Stimulated activated CD4-positive, alpha-beta T cell treated with anti-CD3 and anti-CD28 coated beads, Interleukin-12 subunit alpha, Interleukin-12 subunit beta, amount 100 ng/mL, for 24 hours (primary cell): ENCODE measurements at places on chromosomes 7 and 10.
A peak's percentile ranks its signal among the peaks of the same experiment; 100 is the strongest.

- DNase-seq: no peak
These were observed at the start of gene TMEM229A for GRCh38 chr7:124032369-124033094. Gene TMEM229A (minus strand): TSS chr7:124033067. CDS start chr7:124033003, 64 bp downstream.

- no peak for DNase-seq
These were observed 567.6 kb downstream of the GRM8 start for GRCh38 chr7:126685018-126685573.

GRCh38 chr7:112233048-112233697 is 26.7 kb downstream of the ZNF277 start:
- DNase-seq: no peak

- no peak for DNase-seq
These were observed 16.2 kb upstream of the PAX2 start for GRCh38 chr10:100728928-100729861.

DNA sequence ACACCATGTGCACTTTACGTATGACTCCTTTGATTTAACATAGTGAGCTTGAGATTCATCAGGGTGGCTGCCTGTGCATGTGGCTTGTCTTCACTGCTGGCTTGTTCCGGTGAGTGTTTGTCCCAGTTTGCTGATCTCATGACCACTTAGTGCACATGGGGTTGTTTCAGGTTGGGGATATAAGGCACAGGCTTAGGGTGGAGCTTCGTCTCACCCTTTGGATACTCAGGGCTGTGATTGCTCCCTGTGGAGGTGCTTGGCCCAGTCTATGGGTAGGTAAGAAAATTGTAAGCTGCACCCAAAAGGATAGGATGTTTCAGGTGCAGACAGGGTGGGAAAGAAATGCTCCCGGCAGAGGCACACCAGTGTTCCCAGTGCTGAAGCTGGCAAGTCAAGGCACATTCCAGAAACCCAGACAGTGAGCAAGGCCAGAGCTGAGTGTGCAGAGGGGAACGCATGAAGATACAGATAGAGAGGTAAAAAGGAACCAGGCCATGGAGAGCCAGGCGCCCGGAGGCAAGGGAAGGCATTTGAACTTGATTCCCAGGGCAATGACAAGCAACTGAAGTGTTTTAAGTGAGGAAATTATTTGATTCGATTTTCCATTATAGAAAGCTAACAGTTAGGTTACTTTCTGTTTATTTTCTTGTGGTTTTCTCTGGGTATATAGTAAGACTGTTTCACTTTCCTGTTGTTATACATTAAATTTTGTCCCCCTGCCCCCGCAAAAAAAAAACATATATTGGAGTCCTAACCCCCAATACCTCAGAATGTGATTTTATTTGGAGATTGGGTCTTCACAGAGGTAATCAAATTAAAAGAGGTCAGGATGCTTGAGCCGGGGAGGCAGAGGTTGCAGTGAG is 289.8 kb upstream of the KLF6 start:
- DNase-seq: no peak

DNA sequence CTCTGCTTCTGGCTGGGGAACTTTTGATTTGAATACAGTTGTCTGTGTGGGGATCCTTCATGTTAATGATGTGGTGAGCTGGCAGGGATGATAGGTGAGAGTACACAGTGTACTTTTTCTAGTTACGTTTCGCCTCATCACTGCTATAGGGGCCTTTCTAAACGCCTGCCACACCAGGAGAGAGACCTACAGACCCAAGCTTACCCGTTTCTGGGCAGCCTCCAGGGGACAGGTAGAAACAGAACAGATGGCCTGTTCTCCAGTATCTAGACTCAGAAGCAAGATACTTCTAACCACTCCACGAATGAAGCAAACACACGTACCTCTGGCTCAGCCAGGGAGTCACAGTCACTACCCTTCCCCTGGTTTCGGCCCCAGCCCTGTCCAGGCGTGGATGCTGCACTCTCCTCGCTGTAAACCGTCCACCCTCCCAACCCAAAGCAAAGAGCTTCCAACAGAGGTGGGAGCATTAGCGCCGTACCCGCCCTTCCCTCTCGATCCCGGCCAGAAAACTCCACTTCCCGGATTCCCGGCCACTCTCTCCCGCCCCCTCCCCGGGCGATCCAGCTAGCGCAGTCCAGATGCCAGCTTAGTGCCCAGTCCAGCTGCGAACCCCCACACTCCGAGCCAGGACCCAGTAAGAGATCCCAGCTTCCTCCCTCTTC is 1.2 kb downstream of the CCDC6 start:
- peak; percentile 37 for DNase-seq

DNA sequence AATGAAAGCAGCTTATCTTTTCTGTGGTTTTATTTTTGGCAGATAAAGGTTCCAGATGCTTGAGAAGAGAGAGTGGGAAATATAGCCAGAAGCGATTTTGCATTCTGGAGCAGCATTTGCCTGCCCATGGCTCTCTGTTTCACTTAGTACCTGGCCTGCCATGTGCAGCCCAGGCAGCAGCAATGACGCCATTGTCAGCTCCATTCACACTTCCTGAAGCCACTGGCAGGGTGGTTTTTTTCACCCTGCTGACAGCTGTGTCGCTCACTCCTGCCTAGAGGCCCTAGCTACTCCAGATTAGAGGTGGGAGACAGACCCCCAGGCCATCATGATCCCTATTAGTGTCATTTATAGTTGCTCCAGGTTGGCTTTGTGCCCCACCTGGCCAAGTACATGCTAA is 30.1 kb upstream of the NEUROD6 start:
- DNase-seq: no peak

DNA sequence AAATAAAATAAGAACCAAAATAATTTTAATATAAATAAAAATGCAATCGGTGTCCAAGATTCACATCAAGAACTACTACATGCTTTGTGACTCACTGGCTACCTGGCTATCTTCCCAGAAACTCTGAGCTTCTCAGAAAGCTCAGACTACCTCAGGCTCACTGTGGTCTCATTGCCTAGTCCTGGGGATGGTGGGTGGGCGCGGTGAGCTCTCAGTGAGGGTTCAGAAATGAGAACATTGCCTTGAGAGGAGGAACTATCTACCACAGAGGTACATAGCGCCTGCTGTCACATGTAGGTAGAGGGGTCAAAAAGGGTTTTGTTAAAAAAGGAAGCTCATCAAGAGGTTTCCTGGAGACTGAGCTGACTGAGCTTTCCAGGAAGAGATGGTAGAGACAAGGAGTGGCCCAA is 108.0 kb downstream of the WDFY4 start:
- no peak for DNase-seq

DNA sequence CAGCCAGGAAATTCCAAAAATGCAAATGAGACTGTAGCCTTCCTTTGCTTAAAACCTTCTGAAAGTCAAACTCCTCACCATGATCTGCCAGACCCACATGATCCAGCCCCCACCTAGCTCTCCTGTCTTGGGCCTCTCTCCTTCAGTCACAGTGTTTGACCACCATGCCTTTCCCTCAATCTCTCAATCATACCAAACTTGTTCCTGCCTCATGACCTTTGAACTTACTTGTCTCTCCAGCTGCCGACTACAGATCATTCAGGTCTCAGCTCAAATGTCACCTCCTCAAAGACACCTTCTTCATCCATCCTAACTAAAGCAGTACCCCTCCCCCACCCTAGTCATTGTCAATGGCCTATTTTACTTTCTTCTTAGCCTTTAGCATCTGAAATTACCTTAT is 9.3 kb upstream of the ADD3 start:
- DNase-seq: no peak

DNA sequence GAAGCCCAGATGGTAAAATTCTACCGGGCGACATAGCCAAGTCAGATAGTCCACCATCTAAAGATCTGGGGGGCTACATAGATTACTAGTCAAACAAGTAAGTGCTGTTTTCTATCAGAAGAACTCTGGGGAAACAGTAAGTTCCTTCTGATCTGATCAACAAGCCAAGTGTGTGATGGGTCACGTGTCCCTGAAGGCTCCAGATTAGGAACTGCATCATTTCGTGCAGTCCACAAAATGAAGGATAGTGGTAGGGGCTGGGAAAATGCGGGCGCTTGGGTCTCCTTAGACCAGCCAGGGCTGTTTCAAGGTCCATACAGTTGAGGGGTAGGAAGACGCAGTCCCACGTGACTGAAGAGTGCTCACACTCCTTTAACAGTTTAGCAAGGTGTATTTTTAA is 1.8 kb upstream of the CHN2 start:
- no peak for DNase-seq

- no peak for DNase-seq
These were observed 217.1 kb downstream of the PHTF2 start for GRCh38 chr7:78015574-78016260.

DNA sequence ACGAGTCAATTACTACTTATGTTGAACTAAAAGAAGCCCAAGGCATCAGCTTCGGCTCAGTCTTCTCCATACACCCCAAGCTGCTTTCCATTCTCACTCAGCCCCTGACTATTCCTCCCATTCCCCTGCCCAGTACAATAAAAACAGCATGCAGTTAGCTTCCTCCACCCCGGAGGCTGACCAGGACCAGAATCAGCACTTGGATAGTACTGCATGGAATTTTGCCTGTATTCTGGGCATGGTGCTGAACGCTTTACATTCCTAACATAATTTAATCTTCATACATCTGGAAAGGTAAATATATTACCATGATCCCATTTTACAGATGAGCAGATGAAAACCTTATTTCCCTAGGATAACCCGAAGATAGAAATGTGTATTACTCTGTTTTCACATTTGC is 7.5 kb upstream of the PODXL start:
- no peak for DNase-seq

DNA sequence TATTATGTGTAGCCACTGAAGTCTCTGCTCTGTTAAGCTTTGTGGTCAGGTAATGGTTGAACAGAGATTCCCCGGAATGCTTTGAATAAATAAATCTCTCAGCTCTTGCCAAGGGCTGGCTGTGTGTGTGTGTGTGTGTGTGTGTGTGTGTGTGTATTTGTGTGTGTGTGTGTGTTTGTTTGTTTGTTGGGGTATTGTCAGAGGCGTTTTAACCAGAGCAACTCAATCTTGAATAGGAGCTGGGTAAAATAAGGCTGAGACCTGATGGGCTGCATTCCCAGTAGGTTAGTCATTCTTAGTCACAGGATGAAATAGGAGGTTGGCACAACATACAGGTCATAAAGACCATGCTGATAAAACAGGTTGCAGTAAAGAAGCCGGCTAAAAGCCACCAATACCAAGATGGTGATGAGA is 256.2 kb upstream of the CACNA2D1 start:
- DNase-seq: no peak

DNA sequence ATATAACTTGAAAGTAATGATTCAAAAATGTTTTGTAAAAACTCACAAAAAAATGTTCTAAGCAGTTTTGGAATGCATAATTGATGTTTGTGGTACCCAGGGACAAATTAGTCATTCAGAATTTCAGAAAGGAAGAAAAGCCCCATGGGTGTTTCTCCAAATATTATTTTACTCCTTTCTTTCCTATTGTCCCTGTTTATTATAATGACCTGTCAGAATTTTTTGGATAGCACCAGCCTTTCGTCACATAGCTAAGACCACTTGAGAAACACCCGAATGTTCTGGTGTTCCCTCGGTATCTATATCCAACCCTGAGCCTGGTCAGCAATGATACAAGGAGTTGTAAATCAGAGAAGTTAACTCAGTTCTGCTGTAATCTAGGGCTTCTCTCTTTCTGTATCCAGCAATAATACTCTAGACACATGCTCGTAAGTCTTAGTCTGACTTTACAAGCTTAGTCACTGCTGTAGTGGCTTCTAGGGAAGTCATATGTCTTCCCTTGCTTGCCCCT is 64.8 kb upstream of the MEOX2 start:
- DNase-seq: no peak

DNA sequence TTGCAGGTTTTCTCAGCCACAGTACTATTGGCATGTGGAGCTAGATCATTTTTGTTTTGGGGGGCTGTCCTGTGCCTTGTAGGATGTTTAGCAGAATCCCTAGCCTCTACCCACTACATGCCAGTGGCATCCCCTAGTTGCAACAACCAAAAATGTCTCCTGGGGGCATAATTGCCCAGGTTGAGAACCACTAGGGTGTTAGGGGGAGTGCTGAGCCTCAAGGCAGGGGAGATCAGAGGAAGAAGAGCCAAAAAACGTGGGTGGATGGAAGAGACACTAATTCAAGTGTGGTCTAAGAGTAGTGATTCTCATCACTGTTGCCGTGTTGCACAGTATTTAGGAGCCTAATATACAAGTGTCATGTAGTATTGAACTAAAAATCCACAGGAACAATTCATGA is 31.7 kb upstream of the CCNY start:
- no peak for DNase-seq

DNA sequence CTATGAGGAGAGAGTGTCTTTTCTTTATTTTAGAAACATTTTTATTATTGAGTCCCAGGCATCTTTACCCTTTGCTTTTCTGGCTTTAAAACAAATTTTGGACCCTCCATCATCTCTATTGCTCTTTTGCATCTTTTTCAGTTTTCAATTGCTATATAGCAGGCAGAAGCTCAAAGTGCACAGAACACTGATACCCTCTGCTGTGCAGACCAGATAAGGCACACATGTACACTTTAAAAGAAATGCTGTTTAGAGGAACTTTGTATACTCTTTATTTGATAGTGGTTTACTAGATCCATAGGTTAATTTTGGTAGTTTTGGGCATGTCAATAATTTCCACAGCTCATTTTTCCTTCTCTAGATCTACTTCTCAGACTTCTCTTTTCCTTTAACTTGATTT is 324.2 kb downstream of the SH2D4B start:
- DNase-seq: no peak

DNA sequence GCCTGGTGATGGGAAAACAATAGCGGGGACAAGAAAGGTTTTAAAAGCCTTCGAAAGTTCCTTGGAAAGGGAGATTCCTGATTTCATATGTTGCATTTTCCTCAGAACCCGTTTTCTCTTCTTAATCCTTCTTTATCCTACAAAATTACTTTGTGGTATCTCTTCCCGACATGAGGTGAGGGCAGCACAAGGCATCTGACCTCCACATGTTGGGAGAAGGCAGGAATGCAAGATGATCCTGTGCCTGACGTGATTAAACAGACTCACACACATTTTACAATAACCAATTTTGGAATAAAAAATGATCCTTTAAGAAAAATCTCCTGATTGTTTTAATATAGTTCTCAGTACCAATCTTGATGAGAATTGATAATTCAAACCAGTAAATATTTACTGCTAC is 153.3 kb upstream of the MKLN1 start:
- no peak for DNase-seq

- no peak for DNase-seq
These were observed 85.6 kb upstream of the CAPZA2 start for GRCh38 chr7:116776610-116777289.

- no peak for DNase-seq
These were observed 307.2 kb downstream of the SNX13 start for GRCh38 chr7:17633067-17633466.

GRCh38 chr10:125284875-125285597 is 124.7 kb upstream of the CTBP2 start:
- no peak for DNase-seq

DNA sequence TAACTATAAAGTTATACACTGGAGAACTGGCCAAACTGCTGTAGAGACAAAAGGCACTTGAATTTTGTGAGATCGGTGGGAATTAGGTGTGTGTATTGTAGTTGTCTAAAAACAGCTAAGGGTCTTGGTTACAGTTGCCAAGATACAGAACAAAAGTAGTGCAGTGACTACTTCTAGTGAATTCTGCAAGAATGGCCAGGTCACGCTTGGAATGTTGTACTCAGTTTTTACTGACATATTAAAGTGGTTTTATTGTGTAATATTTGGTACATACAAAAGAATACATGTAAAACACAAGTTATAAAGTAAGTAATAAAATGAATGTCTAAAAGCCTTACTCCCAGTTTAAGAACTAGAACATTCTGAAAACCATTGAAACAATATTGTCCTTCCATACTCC is 42.4 kb downstream of the PRPF18 start:
- DNase-seq: no peak

GRCh38 chr10:86862786-86863483 is 94.5 kb downstream of the MMRN2 start:
- no peak for DNase-seq
